ENCODE measurements at places on chromosomes 5 and 9.
A peak's percentile ranks its signal among the peaks of the same experiment; 100 is the strongest.

DNA sequence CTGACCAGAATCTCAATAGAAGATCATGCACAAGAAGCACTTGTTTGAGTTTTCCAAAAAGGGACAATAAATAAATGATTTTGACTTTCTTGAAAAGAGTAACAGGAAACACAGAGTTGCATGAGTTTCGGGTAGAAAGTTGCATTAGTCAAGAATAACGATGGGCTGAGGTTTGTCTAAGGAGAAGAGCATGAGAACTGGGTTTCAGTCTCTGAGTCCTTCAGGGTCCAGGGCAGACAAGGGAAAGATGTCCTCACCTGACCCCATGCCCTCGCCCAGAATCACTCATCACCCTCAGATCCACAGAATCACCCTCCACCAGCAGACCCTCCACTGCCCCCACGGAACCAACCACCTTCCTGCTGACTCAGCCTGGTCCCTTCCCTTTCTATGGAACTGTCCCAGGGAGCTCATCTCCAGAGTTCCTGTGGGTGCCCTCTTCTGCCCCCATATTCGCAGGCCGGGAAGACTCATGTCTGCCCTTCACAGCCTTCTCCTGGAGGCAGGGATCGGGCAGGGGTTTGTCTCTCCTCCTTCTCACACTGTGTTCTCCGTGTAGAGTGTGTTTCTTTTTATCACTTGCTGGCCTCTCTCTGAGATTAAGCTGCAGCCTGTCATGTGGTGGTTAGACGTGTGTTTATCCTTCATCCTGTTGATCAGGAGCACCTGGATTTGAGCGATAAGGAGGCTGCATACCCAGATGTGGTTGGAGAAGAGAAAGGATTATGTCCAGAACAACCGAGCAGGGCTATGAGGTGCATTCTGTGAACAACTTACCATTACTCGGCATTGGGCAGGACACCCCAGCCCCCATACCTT, 442.6 kb downstream of the MAT2B start:
- no peak for DNase-seq

GRCh38 chr9:89461265-89461664, 36.6 kb downstream of the SEMA4D start:
- DNase-seq, result no peak

DNA sequence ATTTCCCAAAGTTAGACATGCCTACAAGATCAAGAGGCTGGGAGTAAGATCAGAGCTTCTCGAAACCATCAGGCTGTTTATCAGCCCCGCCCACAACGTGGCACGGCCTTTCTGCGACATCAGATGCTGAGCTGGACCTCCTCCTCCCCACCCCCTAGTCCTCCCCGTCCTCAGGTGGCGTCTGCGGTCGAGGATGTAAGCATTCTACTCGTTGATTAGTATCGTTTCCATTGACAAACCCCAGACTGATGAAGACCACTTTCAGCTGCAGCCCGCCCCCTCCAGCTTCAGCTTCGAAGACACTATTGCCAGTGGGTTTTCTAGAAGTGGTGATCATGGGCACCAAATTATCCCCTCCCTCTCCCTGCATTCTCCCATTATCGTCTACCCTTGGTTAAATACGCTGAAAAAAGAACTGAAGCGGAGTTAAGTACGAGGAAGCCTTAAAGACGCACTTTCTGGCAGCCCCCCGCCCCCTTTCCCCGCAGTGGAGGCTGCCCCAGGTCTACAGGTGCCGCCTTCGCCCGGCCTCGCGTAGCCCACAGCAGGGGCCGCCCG, 1.1 kb downstream of the PPIC start:
- DNase-seq, result no peak

- no peak for DNase-seq
Measured at GRCh38 chr5:119136666-119137318, 65.9 kb downstream of the DMXL1 start.

- DNase-seq, result no peak
Measured at GRCh38 chr5:149712439-149713147, 17.5 kb upstream of the PPARGC1B start.

GRCh38 chr5:43731573-43731972, 128.6 kb downstream of the NNT start:
- no peak for DNase-seq

- DNase-seq, result no peak
Measured at GRCh38 chr9:34346873-34347799, 17.8 kb downstream of the NUDT2 start.

DNA sequence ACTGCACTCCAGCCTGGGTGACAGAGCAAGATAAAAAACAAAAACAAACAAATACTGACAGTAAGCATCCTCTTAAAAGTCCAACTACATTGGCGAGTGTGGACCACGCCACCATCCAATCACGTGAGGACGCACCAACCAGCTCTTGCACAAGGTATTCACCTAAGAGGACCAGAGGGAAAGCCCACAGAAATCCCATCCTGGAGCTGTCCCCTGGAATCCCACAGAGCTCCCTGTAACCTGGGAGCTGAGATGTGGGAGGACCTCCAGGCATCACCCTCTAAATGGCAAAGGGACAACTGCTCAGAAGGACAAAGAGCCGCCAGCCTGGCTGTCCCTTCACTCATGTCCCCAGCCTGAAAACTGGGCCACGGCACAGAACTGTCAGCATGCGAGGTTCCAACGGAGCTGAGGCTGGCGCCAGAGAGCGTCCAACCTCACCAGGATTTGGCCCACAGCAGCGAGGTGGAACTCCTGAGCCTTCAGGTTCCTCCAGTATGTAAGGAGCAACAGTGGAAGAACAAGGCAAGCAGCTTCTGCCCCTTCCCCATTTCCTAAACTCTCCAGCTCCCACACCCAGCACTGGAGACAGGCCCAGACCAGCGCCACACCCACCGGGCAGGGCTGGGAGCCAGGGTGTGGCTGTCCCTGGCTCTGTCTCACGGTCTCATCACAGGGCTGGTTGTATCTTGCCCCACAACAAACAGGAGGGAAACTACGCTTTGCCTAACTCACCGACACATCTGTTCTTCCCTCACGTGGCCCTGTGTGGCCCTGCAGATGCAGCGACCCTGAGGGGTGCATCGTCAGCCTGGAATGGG, 15.2 kb downstream of the IPPK start:
- no peak for DNase-seq

- no peak for DNase-seq
Measured at GRCh38 chr5:168353216-168353957, 61.9 kb downstream of the WWC1 start.

- DNase-seq, result no peak
Measured at GRCh38 chr5:134540747-134541733, 15.6 kb downstream of the JADE2 start.

DNA sequence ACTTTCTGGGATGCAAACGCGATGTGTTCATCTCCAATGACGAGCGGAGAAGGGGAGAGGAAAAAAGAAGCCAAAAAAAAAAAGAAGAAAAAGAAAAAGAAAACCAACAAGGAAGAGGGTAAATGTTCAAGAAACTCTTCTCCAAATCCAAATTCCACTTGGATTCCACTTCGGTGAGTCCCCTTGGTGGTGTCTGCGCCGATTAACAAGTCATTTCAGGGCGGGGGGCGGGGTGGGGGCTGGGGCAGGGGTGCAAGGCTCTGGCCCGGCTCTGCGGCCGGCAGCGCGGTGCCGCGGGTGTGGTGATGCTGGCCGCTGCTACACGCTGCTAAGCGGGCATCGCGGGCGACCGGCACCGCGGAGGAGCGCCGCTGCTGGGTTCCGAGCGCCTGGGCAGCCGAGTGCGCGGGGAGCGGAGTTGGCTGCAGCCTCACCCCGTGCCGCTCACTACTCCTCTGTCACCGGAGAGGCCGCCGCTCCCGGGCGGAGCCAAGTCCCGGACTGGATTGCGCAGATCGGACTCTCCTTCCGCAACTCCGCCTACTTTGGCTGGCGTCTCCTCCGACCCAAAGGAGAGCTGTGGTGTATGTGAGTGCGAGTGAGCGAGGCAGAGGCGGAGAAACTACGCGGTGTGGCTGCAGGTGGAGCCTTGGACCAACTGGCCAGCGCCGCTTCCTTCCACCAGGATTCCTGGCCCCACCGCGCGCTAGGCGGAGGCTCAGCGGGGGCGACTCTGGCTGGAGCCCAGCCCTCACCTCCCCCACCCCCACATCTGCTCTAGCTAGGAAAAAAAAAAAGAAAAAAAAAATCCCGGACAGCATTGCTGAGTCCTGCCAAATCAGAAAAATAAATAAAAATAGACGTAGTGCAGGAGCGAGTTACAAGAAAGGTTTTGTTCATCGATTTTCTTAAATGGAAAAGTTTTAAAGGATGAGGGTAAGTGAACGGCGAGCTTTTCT, at the start of gene SEMA6A:
TSS of gene SEMA6A (minus strand) at position 457 of the 959 bp plus-strand sequence. CDS start 69,879 bp downstream, outside the sequence.
- peak; percentile 77 for DNase-seq

DNA sequence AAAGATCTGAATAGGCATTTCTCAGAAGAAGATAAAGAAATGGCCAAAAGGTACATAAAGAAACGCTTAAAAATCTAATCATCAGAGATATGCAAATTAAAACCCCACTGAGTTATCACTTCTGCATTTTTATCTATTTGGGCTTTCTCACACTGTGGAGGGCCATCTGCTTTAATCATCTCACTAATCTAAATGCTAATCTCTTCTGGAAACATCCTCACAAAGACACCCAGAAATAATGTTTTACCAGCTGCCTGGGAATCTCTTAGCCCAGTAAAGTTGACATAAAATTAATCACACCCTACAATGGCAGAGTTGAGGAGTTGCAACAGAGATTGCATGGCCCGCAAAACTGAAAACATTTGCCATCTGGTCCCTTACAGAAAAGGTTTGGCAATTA, 407.9 kb upstream of the CYLC2 start:
- no peak for DNase-seq

- DNase-seq, result no peak
Measured at GRCh38 chr5:34970552-34970951, 41.2 kb downstream of the DNAJC21 start.

GRCh38 chr9:95815133-95815532, 60.4 kb upstream of the ERCC6L2 start:
- no peak for DNase-seq

GRCh38 chr5:35354751-35355150, 124.5 kb upstream of the PRLR start:
- DNase-seq, result no peak

- no peak for DNase-seq
Measured at GRCh38 chr5:6525910-6526309, 77.3 kb downstream of the UBE2QL1 start.

- DNase-seq, result no peak
Measured at GRCh38 chr9:135240871-135241311, 153.4 kb downstream of the OLFM1 start.

DNA sequence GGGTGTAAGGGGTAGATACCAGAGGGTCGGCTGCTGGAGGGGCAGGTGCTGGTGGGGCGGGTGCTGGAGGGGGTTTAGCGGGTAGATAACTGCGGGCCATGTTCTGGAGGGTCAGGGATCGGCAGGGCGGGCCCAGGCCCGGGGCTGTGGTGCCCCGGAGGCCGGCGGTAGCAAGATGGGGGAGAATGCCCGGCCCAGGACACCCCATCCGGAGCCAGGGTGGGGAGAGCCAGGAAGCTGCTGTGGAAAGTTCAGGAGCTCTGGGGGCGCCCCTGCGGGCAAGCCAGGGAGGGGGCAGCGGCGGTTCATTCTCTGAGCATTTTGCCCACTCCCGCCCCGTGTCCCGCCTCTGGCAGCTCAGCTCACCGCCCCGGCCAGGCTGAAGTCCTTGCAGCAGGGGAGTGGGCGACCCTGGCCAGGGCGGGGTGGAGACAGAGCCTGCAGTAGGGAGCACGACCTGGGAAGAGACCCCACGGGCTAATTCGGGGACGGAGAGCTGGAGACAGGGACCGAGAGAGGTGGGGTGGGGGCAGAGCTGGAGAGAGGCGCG, 538 bp downstream of the PRRT1B start:
- no peak for DNase-seq

GRCh38 chr5:58844395-58844794, 261.5 kb downstream of the RAB3C start:
- no peak for DNase-seq

DNA sequence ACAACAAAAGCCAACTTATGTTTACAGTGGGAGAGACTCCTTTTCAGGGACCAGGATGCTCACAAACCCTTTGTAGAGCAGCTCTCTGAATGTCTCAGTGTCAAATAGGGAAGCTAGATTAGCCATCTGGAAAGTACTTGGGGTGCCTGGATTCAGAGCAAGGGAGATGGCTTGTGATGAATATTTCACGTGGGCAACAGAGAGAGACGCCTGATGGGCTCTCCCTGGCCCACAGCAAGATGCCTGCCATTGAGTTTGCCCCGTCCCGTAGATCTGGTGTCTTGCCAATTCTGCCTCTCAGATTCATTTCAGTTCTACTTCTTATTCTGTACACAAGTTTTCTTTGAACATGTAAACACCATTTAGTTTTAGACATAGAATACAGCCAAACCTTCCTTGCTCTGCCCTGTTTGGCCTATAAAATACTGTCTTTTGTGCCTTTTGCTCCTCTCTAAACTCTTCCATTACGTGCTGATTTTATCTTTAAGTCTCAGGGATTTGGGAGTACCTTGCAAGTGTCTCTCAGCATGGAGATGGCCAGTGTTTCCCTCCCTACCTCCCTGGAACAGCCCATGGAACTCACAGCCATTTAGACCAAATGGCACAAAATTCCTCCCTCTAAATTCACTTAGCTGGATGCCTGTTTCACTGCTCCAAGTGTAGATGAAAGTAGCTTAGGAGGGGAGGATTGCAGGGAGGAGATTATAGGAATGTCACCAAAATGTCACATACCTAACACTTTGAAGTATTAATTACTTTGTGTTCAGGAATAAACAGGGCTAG, 234.3 kb downstream of the SAXO1 start:
- DNase-seq, result no peak

DNA sequence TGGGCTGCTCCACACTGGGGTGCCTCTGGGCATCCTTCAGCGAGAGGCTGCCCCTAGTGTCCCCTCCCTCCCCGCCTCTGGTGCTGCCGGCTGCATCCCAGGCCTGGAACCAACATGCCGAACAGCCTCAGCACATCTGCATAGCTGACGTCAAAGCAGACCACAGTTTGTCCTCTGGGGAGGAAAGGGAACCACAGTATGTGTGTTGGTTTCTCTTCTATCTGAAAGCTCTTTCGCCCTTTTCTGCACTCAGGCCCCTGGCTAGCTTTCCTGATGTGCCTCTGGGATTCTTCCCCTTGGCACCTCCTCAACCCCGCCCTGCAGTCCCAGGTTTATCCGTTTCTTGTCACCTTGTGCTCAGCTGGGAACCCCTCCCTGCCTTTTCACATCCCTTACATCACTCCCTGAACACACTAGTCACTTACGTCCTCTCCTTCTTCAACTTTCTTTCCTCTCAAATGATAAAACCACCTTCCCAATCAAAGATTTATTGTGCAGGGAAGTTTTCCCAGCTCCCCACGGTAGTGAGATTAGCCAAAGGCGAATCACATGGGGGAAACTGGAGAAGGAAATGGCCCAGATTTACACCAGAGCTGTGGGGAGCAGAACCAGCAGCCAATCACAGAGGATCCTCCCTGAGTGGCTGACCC, 35.5 kb upstream of the B4GALT1 start:
- peak; percentile 17 for DNase-seq

GRCh38 chr9:36470643-36471290, 70.7 kb upstream of the RNF38 start:
- peak; percentile 72 for DNase-seq

- DNase-seq, result no peak
Measured at GRCh38 chr5:124952079-124952478, 205.6 kb upstream of the ZNF608 start.

GRCh38 chr9:128627906-128628305, 28.7 kb downstream of the DYNC2I2 start:
- no peak for DNase-seq
